Forelimb muscle (tissue), 1 donor: ENCODE measurements at places on chromosomes 6 and 20. TPM values are rescaled to one million over a fixed set of nuclear protein-coding genes. Genes with fewer than 3 reads are reported as not detected.

DNA sequence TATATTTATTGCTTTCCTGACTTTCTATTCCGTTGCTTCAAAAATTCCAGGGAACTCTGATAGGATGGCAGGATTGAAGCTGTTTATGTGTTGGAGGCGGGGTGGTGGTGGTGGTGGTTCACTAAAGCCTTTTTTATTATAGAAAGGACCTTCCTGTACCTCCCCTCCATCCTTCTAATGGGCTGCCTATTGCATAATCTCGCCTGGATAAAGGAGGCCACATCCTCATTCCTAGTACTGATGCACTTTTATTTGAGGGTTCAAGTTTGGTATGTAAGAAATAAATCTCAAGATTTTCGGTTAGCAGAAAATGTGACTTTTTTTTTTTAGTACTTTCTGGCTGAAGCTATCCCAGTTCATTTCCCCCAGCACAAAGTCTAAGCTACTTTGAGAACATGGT lies 18.7 kb upstream of the CTAGE9 start:
- DNase-seq, result no peak

- DNase-seq, result no peak
Measured at GRCh38 chr6:40802481-40802880, 215.3 kb upstream of the LRFN2 start.

GRCh38 chr20:62897666-62898065 lies 28.6 kb downstream of the DIDO1 start:
- DNase-seq, result no peak

DNA sequence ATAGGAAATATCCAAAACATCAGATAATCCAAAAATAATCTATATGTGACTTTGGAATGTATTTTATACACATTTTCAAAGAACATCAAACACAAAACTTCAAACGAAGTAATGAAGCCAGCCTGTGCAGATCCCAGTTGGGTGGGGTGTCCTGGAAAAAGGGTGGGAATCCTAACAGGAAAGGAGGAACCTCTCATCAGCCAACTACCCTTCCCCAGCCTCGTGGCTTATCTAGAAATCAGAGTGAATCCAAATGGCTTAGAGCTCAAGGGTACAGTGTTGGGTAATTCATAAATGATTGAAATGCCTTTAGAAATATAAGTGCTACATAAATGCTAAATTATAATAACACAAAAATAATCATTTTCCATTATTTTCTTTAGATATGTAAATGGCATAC lies 115.1 kb upstream of the SOX4 start:
- no peak for DNase-seq

- DNase-seq, result no peak
Measured at GRCh38 chr6:27478141-27478705, 5.3 kb upstream of the ZNF184 start.

DNA sequence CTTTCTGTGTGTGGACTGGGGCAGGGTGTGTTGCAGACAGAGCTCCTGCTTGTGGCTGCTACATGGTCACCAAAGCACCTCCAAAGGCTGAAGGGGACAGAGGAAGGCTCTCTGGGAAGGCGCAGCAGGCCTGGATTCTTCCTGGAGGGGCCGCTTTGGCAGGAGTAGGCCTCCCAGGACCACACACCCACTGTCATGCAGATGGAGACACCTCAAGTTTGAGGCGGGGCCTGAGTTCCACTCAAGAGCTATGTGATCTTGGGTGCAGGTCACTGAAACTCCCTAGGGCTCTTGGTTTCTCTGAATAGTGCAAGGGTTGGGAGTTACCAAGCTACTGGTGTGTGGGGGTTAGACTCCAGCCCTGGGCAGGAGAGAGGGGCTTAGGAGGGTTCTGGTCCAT lies 27.9 kb downstream of the EFCAB8 start:
- no peak for DNase-seq

GRCh38 chr6:2934057-2934456 lies 30.9 kb upstream of the SERPINB9 start:
- DNase-seq, result no peak

GRCh38 chr6:159043947-159044346 lies 844 bp downstream of the TAGAP start:
- DNase-seq, result no peak

DNA sequence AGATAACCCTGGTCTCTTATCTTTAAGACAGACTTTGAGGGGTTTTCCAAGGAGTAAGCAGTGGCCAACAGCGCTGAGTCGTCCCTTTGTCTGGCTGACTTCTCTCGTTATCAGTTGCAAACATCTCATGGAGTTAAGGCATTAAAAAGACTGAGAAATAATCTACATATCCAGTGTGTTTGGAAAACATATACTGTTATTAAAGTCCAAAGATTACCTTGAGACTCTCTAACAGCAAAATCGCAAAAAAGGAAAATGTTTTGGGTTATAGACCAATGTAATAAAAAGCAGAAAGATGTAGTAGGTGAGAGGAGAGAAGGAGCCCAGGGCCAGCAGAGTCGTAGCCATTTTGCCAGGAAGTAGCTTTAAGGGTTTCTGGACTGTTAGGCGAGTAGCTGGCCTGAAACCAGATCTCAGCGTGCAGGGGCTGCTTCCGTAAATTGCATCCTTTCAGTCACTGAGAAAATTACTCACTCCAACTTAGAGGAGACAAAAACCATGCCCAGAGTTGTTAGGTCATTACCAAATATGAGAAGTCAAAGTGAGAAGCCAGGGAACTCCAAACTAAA lies 24.6 kb downstream of the MYLK4 start:
- DNase-seq, result no peak

GRCh38 chr6:75246386-75246785 lies 2.8 kb upstream of the COX7A2 start:
- no peak for DNase-seq

DNA sequence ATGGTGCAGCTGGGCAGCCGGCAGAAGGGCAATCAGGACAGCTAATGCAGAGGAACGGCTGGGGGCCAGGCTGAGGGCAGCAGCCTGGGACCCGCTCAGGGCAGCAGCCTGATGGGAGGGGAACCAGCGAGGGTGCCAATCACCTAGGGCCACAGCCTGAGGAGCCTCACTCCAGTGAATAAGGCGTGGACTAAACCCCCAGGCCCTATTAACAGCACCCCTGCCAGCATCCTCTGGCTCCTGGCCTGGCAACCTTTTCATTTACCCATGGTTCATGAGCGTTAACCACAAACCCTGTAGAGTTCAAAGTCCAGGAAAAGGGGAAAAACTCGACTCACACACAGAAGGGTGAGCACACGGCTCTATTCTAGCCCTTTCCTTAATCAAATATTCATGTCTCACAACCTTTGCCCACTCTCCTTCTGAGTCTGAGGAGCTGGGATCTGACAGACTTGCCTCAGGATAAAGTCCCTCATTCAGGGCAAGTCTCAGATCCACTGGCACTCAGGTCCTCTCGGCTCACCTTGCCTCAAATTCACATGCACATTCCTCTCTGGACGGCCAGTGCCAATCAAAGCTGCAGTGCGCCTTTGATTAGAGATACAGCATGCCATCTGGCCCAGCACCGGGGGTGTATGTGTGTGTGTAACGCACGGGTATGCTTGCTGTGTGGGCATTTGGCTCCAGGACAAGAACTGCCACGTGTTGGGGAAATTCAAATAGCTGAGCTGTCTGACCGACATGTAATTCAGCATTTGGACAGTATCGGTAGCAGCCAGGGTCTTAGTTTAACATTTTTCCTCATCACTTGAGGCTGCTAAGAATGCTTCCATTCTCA lies 86.9 kb upstream of the TRAF3IP2 start:
- no peak for DNase-seq

DNA sequence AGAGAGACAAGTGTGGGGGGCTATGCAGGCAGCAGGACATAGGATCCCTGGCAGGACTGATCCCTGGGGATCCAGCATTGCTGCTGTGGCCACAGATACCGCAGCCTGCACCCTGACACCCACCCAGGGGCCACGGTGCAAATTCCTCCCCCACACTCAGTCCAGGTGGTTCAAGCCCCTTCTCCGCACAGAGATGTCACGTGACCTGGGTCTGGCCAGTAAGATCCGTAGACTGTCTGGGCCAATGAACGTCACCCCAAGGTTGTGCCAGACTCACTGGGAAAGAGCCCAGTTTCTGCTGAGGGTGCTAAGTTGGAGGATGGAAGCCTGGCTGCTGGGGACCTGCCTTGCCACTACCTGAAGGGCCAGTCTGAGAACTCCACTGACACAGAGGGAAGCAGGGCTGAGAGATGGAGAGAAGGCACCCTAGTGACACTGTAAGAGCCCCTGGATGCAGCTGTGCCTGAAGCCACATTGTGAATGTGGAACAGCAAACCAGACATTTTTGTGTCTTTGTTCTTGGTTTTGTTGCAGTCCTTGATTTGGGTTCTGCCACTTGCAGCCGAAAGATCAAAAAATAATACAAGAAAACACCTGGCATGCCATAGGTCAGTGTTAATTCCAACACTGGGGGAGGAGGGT lies 228.6 kb downstream of the PREX1 start:
- DNase-seq, result no peak

DNA sequence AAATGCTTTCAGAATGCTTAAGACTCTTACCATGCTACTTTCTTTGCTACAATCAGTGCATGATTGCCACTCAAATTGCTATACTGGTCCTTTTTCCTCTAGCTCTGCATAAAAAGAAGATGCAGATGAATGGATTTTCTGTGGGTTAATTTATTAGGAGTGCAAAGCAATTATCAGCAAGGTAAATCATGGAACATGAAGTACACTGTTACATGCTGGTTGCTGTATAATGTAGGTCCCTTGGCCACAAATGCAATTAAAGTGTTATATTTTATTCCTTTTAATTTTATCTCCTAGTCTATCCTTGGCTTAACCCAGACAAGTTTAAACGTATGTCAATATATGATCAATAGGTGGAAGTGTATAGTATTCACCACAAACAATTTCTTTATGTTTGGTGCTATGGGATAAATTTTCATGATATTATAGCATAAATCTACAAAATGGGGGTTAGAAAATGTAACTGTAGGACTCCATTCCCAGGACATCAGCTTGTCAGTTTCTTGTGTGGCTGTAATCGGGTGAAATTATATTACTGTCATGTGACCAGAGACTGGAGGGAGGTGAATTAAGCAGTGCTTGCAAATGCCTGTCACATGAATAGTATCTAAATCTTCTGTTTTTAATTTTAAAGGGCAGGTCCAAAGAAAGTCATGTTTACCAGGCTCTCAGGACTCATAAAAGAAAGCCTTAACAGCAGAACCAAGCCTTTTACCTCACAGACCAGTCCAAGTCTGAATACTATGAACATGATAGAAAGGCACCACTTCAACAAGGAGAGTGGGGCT lies 176.9 kb upstream of the ID4 start:
- DNase-seq, result no peak

DNA sequence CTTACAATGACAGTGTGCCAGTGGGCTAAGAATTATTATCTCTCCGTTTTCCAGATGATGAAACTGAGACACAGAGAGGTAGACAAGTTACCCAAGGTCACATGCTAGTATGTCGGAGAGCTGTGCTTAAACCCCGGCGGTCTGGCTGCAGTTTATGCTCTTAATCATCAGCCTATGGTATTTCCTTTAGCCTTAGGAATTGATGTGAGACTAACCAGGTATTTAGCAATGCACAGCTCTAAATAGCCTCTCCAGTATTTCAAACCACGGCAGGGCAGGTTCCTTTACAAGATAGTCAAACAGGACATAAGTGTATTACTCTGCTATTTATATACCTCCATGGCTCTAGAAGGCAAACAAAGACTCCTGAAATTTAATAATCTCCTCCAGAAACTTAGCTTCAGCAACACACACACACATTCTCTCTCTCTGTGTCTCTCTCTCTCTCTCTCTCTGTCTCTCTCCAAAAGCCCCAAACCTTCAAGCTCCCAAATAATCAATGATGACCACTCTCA lies 142.0 kb upstream of the ZNF217 start:
- no peak for DNase-seq

The BPI gene
- 0.66 TPM for polyA plus RNA-seq

The CRISP3 gene
- polyA plus RNA-seq, result 0.28 TPM

The NRN1 gene
- 28.1 TPM for polyA plus RNA-seq

The TFAP2C gene
- not detected for polyA plus RNA-seq

The ALDH8A1 gene
- 1.6 TPM for polyA plus RNA-seq

The SLC2A10 gene
- polyA plus RNA-seq, result 16.1 TPM

The WFDC2 gene
- polyA plus RNA-seq, result 0.25 TPM

The EPPIN gene
- not detected for polyA plus RNA-seq

The FAXC gene
- 1.3 TPM for polyA plus RNA-seq

The BANF2 gene
- polyA plus RNA-seq, result not detected

The BPIFB4 gene
- polyA plus RNA-seq, result 0.29 TPM

The MAK gene
- polyA plus RNA-seq, result 0.51 TPM

The SLC24A3 gene
- 22.8 TPM for polyA plus RNA-seq

The PPIL1 gene
- 35.0 TPM for polyA plus RNA-seq

The SLC52A3 gene
- polyA plus RNA-seq, result 0.24 TPM
